SJCRH30 (cell line): ENCODE measurements at places on chromosomes 6 and 20. TPM values are rescaled to one million over a fixed set of nuclear protein-coding genes. Genes with fewer than 3 reads are reported as not detected.

WFDC8 gene
- not detected in 2 replicates for total RNA-seq

TTPAL gene
- 13.3 and 14.1 TPM in 2 replicates for total RNA-seq

NRSN1 gene
- total RNA-seq = not detected in 2 replicates

GRCh38 chr6:10633216-10633615, 61.2 kb downstream of the C6orf52 start:
- no peaks in the 10 kb centered on the region for H3K36me3 ChIP-seq
- no peak overlapping the region for H3K27ac ChIP-seq
- no peak for DNase-seq
- no peak overlapping the region for H3K4me3 ChIP-seq

DNA sequence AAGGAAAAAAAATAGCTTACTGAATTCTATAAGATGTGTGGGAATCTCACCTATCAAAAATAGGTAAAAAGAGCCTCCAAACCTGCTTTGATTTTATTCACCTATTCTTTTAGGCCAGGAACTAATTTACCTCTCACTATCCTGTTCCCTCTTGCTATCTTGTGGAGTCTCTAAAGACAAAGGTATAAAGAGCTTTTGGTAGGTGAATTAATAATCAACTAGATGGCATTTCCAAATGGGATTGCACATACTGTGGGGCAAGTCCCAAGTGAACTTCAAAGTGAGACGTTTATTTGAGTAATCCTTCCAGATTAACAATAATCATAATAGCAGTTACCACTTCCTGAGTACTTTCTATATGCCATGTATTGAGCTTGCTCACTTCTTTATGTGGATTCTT, 2.8 kb downstream of the FAM8A1 start:
- no peaks in the 10 kb centered on the region for H3K36me3 ChIP-seq
- H3K27ac ChIP-seq = no peak overlapping the region
- H3K4me1 ChIP-seq = no peaks in the 10 kb centered on the region
- no peak for DNase-seq

DNA sequence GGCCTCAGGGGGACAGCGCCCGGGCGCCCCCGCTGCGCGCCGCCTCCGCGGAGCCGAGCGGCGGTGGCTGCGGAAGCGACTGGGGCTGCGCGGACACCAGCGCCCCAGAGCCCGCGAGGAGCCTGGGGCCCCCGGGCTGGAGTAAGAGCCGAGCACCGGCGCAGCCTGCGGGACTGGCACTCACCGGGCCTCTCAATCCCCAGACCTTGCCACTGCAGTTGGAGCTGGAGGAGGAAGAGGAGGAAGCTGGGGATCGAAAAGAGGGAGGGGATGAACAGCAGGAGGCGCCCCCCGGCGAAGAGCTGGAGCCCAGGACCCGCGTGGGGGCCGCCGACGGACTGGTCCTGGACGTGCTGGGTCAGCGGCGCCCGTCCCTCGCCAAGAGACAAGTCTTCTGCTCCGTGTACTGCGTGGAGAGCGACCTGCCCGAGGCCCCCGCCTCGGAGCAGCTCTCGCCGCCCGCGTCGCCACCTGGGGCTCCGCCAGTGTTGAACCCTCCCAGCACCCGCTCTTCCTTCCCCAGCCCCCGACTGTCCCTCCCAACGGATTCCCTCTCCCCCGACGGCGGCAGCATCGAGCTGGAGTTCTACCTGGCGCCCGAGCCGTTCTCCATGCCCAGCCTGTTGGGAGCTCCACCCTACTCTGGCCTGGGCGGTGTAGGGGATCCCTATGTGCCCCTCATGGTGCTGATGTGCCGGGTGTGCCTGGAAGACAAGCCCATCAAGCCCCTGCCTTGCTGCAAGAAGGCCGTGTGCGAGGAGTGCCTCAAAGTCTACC, 590 bp downstream of the RNF217 start:
- H3K27me3 ChIP-seq = no peaks in the 10 kb centered on the region
- no peaks in the 10 kb centered on the region for H3K36me3 ChIP-seq
- peak; percentile 57 for DNase-seq
- H3K27ac ChIP-seq = peak overlapping the region; percentile 63
- H3K4me1 ChIP-seq = peaks cover 23% of the 10 kb centered on the region
